ENCODE measurements at places on chromosomes 6 and 20. TPM values are rescaled to one million over a fixed set of nuclear protein-coding genes. Genes with fewer than 3 reads are reported as not detected.

- DNase-seq, result no peak
Measured at GRCh38 chr6:15255909-15256395, 10.1 kb downstream of the JARID2 start.

GRCh38 chr6:14912226-14912625 lies 333.6 kb upstream of the JARID2 start:
- DNase-seq, result no peak

- DNase-seq, result no peak
Measured at GRCh38 chr6:161108916-161109315, 117.3 kb downstream of the MAP3K4 start.

- DNase-seq, result peak; percentile 21
Measured at GRCh38 chr20:24781418-24781980, 167.6 kb upstream of the CST7 start.

- no peak for DNase-seq
Measured at GRCh38 chr6:93678841-93679454, 259.6 kb upstream of the EPHA7 start.

DNA sequence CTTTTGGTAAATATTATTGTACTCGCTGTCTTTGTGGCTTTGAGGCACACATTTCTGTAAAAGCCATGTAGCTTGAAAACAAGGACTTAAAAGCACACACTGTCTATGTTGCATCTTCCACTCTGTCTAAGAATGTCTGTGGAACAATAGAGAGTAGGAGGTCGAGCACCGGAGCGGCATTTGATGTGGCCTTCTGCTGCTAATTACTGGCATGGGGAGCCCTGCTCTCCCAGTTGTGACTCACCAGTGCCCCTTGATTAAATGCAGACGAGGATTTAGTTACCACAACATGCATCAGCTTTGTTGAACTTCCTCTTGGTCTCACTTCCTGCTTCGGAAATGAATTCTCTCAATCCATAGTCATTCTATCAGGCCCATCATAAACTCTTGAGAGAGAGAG lies 680.7 kb upstream of the SLC35B3 start:
- DNase-seq, result no peak

The MDFI gene
- total RNA-seq, result 5.9 TPM

GRCh38 chr6:7424967-7425807 lies 35.6 kb downstream of the RIOK1 start:
- DNase-seq, result peak; percentile 50

The RIMS1 gene
- 0.89 TPM for total RNA-seq

DNA sequence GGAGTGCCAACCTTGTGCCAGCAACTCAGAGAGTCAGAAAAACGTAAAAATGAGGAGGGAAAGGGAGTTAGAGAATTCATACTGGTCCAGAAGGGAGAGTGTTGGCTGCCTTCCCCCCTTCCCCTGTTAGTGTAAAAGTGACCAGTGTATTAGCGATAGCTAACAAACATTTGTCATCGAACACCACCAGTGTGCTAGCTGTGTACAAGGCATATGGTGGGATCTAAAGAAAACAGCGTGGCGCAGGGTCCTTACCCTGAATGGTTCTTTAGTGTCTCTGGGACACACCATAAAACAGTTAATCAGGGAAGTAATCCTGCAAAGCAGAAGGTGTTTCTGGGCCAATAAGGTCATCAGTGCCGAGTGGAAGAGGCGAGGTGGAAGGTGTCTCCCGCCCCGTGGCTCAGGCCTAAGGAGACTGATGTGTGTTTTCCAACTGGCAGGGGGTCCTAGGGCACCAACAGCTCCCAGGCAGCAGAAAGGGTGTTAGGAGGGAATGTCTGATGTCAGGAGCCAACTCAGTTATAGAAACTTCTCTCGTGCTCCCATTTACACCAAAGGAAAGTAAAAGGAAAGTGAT lies 91.9 kb downstream of the TCP11 start:
- DNase-seq, result no peak

The NKAIN4 gene
- total RNA-seq, result 0.45 TPM

DNA sequence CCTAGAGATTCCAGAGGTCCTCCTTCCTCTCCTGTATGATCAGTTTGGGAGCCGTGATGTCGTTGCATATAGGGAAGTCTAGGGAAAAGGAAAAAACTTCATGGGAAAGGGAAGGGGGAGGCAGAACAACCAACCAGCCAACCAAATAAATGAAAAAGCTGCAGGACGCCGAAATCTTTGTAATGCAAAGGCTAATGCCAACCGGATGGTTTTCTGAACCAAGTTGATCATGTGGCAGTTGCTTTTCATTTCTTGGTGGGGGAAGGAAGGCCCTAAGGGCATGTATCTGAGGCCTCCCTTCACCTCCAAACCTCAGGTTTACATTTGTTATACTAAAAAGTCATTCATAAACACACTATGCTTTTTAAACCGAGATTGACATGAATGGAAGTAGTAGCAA lies 167.2 kb downstream of the ARID1B start:
- no peak for DNase-seq
